Ureter (tissue), 1 donor: ENCODE measurements at places on chromosomes 6 and 20. TPM values are rescaled to one million over a fixed set of nuclear protein-coding genes. Genes with fewer than 3 reads are reported as not detected.

Gene ZMYND8
- total RNA-seq, result 113 TPM

Gene RAET1L
- total RNA-seq, result not detected

Gene FABP7
- not detected for total RNA-seq

Gene IMPG1
- not detected for total RNA-seq

Gene BPIFB4
- total RNA-seq, result not detected

Gene MLIP
- 0.18 TPM for total RNA-seq

Gene ATP5F1E
- total RNA-seq, result 77.7 TPM

Gene SIRPG
- 0.99 TPM for total RNA-seq

Gene RSPH9
- total RNA-seq, result 0.68 TPM

Gene EDN1
- 4.3 TPM for total RNA-seq

Gene KCNK5
- total RNA-seq, result 9.8 TPM

Gene TFAP2D
- not detected for total RNA-seq

Gene PDYN
- not detected for total RNA-seq

Gene KCNK16
- not detected for total RNA-seq

Gene WFDC5
- total RNA-seq, result 0.78 TPM

Gene SOX18
- 28.1 TPM for total RNA-seq

Gene HLA-DQB1
- total RNA-seq, result 6.3 TPM

Gene TRIM15
- not detected for total RNA-seq

Gene LY86
- total RNA-seq, result 1.8 TPM

Gene THBD
- total RNA-seq, result 35.4 TPM

Gene KIAA0408
- 12.8 TPM for total RNA-seq

Gene KIAA1586
- 19.8 TPM for total RNA-seq

Gene AURKA
- total RNA-seq, result 1.6 TPM

Gene EDN3
- 0.16 TPM for total RNA-seq

Gene FAM217A
- total RNA-seq, result not detected

Gene PPP1R16B
- 10.4 TPM for total RNA-seq
